SHP77 (cell line): ENCODE measurements at places on chromosomes 6 and 20.

GRCh38 chr6:3307436-3307835 lies 48.7 kb downstream of the PSMG4 start:
- no peak for DNase-seq

DNA sequence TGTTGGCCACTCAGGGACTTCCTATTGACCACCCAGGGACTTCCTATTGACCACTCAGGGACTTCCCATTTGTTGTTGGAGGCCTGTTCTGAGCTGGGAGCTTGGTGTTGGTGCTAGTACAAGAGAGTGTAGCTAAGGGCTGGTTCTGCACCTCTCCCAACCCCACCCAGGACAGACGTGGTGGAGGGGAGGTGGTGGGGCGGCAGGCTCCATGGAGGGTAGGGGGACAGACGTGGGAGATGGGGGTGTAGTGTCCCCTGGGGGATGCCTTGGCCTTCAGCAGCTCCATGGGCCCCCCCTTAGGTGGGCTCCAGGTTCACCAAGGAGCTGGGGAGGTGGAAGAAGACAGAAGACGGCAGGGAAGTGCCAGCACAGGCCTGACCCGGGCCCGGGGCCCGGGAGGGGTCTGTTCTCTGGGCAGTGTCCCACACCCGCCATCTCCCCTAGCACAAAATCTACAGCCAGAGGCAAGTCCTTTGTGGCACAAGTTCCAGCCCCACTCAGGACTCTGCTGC lies 33.9 kb downstream of the CHRNA4 start:
- no peak for DNase-seq

DNA sequence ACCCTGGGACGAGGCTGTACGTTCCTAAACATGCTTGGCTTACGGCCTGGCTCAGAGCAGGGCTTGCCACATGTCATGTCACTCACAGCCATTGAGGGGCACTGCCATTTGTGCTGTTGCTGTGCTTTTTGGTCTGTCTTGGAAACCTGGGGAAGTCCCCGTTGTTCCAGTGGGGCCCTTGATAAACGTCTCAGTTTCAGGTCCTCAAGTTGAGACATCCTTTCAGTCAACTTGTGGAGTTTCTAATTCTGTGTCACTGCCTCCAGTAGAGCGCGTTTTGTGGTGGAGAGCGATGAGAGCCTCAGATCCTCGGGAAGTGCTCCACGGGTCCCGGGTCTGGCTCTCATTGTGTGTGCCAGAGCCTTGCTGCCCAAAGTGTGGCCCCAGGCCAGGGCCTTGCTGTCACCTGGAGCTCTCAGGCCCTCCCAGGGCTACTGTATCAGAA lies 43.0 kb upstream of the CCR6 start:
- no peak for DNase-seq

GRCh38 chr6:110430741-110431140 lies 15.4 kb upstream of the DDO start:
- DNase-seq, result no peak

DNA sequence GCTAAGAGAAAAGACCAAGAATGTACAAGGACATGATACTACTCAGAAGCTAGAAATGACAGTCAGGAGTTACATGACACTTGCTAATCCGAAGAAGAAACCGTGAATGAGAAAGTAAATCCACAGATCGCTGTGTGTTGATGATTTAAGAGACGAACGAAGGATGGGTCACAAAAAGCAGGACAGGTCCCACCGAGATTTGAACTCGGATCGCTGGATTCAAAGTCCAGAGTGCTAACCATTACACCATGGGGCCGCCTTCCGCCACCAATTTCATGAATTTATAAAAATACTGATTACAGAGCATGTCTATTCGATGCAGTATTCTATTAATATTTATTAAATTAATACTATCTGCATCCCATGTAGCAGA lies 54.0 kb upstream of the BTN3A2 start:
- no peak for DNase-seq

- DNase-seq, result no peak
Observed at GRCh38 chr6:125910527-125910926, 46.0 kb upstream of the HINT3 start.

- DNase-seq, result no peak
Observed at GRCh38 chr6:142671791-142672190, 273.2 kb downstream of the HIVEP2 start.

DNA sequence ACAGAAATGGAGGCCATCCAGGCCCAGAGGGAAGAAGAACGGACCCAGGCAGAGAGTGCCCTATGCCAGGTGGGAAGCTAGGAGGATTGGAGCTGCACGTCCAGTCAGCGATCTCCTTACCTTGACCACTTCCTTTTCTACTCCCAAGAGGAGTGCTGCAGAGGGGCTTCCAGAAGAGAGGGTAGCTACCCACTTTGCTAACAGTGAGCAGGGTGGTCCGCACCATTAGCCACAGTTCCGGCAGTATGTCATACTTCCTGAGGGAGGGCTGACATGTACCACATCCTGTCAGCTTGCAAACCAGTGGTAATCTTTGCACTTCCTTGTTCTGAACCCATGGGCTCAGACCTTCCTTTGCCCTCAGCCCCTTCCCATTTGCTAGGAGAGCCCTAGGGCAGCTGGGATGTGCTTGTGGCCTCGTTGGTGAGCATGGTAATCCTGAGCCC lies 35.4 kb downstream of the CEP250 start:
- DNase-seq, result no peak

GRCh38 chr6:30981942-30982772 lies 1.4 kb upstream of the MUC21 start:
- no peak for DNase-seq

GRCh38 chr6:110874880-110875547 lies 429 bp downstream of the AMD1 start:
- peak; percentile 31 for DNase-seq

DNA sequence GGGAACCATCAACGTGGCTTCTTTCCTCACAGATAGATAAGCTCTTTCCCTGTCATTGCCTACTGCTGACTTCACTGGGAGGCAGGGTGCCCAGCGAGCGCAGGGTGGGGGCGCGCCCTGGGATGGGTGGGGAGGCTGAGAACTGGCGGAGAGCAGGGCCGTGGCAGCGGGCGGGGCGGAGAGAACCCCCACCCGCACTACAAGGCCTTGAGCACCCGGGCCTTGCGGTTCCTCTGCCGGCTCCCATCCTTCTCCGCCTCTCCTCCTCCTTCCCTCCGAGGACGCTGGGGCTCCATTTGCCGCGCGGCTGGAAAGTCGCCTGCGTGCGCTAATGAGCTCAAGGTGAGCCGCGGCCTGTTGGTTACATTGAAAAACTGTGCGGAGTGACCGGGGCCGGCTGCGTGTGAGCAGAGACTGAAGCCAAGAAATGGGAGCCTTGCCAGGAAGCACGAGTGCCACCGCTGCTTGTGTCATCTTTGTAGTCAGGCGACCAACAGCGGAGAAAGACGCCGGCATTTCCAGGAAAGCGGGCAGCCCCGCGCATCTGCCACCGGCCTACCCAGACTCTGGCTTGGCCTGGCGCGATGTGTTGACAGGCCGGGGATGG lies 963.5 kb upstream of the SLC35B3 start:
- peak; percentile 88 for DNase-seq

DNA sequence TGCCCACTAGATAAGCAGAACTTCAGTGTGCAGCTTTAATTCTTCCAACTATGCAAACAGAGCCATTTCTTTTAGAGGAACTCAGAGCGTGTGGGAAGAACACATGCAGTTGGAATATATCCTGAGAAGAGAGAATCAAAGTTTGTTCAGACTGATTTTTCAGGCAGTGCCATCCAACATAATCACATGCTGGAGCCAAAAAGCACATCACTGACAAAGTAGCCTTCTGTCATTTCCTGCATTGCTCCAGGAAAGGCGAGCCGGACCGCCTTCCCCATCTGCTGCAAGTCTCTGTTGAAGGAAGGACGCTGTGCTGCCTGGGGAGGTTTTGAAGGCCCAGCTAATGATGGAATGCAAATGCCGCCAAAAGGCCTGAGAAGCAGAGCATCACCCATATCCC lies 98.4 kb downstream of the DOK5 start:
- no peak for DNase-seq

DNA sequence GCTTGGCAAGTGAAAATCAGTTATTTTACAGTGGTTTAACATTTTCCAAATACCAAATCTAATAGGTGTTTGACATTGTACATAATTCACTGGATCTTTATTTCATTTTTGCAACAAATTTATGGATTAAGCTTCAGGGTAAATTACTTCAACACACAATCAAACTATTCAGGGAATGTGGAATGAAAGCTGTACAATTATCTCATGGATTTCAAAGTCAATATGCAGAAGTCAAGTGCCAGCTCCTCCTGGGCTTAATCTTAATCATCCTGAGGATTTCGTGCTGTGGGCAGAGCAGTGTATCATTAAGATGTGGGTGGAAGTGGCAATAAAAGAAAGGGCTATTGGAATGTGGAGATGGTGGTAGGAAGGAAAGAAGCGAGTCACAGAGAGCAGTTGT lies 548.8 kb downstream of the COL12A1 start:
- no peak for DNase-seq

GRCh38 chr6:149851461-149852110 lies 12.6 kb downstream of the LRP11 start:
- DNase-seq, result no peak

DNA sequence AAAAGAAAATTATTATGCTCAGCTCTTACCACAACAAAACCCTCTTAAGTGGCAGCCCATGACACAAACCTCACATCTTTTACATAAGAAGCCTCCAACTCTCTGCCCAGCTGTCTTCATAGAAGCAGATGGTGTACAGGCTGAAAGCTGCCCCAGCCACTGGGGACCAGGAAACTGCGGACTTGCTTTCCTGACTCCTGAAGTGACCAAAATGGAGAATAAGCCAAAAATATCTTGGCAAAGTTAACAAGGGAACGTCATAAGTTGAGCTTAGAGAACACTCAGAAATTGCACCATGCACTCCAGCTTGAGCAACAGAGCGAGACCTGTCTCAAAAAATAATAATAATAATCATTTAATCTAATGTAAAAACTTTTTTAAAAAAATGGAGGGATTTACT lies 160.3 kb upstream of the CDYL start:
- DNase-seq, result no peak

DNA sequence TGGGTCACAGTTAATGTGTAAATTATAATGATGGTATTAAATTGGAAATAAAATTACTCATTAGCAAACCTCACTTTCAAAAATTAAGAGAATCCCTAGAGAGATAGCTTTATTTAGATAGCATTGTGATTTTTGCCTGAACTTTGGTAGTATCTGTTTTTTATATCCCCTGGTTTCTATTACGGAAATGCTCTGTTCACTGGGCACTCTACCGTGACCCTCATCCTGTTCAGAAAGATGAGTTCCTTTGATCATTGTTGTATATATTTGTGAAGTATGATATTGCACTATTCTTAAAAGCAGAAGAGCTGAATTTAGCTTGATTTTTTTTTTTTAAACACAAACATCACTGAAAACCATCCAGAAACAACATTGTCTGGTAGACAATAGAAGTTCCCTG lies 1143.8 kb upstream of the MAP3K7 start:
- DNase-seq, result no peak

GRCh38 chr20:42531508-42531961 lies 658.2 kb downstream of the PTPRT start:
- DNase-seq, result no peak

DNA sequence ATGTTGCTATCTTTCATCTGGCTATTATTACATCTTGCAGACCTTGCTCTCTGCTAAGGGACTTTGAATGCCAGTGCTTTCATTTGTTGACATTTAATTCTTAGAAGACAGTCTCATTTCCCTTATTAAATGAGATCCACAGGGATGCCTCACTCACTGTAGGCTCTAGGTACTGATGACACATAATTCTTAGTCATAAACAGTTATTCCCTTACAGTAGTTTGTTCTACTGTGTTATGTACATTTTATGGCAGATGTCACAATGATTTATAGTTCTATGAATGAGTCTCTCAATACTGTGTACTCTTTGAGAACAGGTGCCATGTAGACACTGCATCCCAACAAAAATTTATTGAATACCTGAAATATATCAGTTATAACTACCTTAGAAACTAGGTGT lies 70.3 kb downstream of the FAM83B start:
- peak; percentile 53 for DNase-seq

- no peak for DNase-seq
Observed at GRCh38 chr6:26087284-26088115, at the start of gene HFE. Gene HFE (plus strand): TSS chr6:26087429. CDS start chr6:26087441, 12 bp downstream.

DNA sequence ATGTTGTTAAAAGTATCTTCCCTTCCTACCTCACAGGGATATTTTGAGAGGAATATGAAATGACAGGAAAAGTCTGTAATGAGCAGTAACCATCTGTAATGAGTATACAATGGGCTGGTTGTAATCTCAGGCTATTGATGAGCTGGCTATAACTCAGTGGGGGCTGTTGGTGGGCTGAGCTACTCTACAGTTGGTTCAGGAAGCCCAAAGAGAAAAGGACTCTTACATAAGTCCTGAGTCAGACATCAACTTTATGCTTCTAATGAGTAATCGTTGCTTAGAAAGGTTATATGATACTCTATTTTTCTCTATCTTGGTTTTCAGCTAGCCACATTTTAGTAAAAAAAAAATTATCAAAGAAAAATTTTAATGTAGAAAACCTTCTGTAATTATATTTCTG lies 26.4 kb downstream of the ZNF391 start:
- DNase-seq, result no peak

GRCh38 chr20:52318651-52319050 lies 127.1 kb upstream of the ZFP64 start:
- no peak for DNase-seq

GRCh38 chr6:35298625-35299140 lies 1.1 kb downstream of the DEF6 start:
- no peak for DNase-seq

DNA sequence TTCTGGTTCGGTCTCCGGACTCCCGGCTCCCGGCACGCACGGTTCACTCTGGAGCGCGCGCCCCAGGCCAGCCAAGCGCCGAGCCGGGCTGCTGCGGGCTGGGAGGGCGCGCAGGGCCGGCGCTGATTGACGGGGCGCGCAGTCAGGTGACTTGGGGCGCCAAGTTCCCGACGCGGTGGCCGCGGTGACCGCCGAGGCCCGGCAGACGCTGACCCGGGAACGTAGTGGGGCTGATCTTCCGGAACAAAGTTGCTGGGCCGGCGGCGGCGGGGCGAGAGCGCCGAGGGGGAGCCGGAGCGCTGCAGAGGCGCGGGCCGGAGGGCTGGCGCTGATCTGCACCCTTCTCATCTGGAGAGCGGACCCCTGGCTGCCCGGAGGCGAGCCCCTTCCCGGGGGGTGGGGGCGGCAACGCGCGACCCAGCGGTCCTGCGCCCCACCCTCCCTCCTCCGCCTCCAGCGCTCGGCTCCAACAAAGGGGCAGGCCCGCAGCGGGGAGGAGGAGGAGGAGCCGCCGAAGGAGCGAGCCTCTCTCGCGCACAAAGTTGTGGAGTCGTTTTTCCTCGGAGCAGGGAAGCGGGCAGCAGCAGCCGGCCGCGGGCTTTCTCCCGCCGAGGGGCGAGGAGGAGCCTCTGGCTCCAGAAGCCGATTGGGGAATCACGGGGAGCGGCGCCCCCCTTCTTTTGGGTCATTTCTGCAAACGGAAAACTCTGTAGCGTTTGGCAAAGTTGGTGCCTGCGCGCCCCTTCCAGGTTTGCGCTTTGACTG lies at the start of gene UTRN:
Gene UTRN, plus strand, starts transcription at position 553 of the 765 bp plus-strand sequence. CDS start 6,494 bp downstream, outside the sequence.
- DNase-seq, result no peak

DNA sequence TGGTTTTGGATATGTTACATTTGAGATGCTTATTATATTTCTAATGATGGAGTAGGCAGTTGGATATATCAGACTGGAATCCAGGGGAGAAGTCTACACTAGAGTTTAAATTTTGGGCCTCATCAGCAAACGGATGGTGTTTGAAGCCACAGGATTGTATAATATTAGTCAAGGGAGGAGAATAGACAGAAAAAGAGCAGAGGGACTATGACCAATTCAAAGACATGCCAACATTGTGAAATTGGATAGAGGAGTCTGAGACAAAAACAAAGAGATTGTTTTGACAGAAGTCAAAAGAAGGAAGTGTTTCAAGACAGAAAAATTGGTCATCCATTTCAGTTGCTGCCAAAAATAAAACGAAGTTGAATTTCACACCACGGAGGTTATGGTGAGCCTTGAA lies 66.5 kb downstream of the NOX3 start:
- no peak for DNase-seq

- DNase-seq, result no peak
Observed at GRCh38 chr6:89215391-89215790, 1.8 kb downstream of the GABRR1 start.
